ENCODE measurements at places on chromosomes 4 and X. TPM values are rescaled to one million over a fixed set of nuclear protein-coding genes. Genes with fewer than 3 reads are reported as not detected.

Gene REELD1
- 0.42 TPM for total RNA-seq

- H3K27ac ChIP-seq, result no peak overlapping the region
- H3K4me3 ChIP-seq, result no peak overlapping the region
- H3K36me3 ChIP-seq, result no peaks in the 10 kb centered on the region
- H3K27me3 ChIP-seq, result no peaks in the 10 kb centered on the region
- no peaks in the 10 kb centered on the region for H3K4me1 ChIP-seq
- no peak for DNase-seq
Measured at GRCh38 chrX:2147928-2148327, 352.8 kb downstream of the DHRSX start.

Gene NR3C2
- 50.9 TPM for total RNA-seq

GRCh38 chr4:55546756-55547465, at the start of gene CLOCK:
Gene CLOCK, minus strand, starts transcription at chr4:55546909. Its CDS starts 64,124 bp downstream, at chr4:55482785.
- H3K27me3 ChIP-seq, result no peaks in the 10 kb centered on the region
- peaks cover 31% of the 10 kb centered on the region for H3K4me1 ChIP-seq
- peak within 1 kb of the TSS; percentile 90 for H3K4me3 ChIP-seq
- peak; percentile 87 for DNase-seq

Gene ADAM29
- 0.14 TPM for total RNA-seq

All from CD4-positive, alpha-beta memory T cell (primary cell).